Neuronal stem cell (in vitro differentiated cells): ENCODE measurements at places on chromosomes 11 and 22.

DNA sequence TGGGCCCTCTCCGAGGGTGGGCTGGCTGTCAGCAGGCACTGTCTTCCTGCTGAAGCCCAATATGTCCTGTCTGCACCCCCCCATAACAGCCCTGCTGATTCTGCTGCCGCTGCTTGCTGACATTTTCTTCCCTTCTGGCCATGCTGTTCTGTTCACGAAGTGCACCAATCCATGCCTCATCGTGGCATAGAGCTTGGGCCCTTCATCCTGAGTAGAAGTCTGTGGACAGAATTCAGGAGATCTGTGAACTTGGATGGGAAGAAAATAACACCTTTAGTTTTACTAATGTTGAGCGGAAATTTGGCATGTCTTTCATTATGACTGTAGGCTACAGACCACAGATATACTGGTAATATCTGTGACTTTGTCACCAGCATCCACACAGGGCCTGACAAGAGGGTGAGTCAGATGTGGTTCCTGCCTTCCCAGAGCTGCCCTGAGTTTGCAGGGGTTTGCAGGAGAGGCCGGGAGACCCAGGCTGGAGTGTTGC, 14.1 kb upstream of the KIAA0930 start:
- no peak for DNase-seq

GRCh38 chr11:64263021-64263946, 12.0 kb downstream of the PLCB3 start:
- no peak for DNase-seq

- peak; percentile 0 for DNase-seq
Measured at GRCh38 chr11:88886796-88887195, 179.0 kb downstream of the GRM5 start.

DNA sequence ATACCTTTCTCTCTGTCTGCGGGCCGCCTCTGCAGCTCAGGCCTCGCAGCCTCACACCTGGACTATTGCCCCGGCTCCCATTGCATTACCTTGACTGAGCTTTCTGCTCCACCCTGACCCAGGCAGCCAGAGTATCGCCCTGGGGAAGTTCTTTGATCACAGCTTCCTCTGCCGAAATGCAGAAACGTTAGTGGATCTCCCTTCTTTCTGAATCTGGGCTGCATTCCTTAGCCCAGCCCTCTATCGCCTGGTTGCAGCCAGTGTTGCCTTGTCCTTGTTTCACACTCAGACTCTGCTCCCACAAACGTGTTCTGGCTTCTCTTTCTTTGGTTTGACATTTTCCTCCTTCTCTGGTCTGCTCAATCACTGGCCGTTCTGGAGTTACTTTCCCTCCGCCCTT, 195.7 kb downstream of the ADAMTS15 start:
- no peak for DNase-seq

- no peak for DNase-seq
Measured at GRCh38 chr11:68373815-68374501, 61.6 kb downstream of the LRP5 start.
